ENCODE measurements at places on chromosomes 5 and 9.
A peak's percentile ranks its signal among the peaks of the same experiment; 100 is the strongest.

DNA sequence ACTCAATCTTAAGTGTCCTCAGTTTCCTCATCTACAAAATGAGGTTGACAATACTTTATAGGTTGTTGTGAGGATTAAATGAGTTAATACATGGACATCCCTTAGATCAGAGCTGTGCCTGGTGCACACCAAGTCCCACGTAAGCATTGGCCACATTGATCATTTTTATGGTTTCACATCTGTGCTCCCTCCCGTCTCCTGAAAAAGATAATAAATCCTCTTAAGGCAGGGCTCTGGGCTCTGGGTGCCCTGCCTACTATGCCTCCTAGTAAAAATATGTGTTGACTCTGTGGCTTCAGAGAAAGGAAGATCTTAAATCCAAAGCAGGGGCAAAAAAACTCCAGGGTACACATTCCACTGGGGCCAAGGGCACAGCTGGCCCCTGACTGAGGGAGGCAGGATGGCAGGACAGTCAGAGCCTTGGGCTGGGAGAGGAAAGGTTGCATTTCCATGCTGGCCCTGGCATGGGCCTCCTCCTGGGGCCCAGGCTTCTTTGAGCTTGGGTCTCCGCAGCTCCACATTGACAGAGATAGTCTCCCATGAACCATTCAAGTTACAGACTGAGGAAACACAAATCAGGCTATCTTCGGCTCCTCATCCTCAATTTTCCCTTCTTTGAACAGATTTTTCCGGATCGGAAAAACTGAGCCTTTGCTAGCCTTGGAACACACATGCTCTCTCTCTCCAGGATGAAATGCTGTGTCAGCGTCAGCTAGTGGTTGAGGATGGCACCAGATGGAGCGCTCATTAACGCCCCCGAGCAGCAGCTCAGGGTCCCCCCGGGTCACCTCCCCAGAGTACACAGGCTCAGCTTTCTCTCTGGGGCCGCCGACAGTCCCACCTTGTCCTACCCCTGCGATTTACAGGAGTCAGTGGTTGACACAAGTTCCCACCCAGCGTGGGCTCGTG lies 22.4 kb upstream of the KIF12 start:
- no peak for DNase-seq

GRCh38 chr9:10272830-10273229 lies 340.0 kb downstream of the PTPRD start:
- DNase-seq, result no peak

- peak; percentile 39 for DNase-seq
Measured at GRCh38 chr9:77424993-77425392, 223.1 kb downstream of the GNA14 start.

- peak; percentile 18 for DNase-seq
Measured at GRCh38 chr5:169637085-169637548, at the start of gene DOCK2. TSS of gene DOCK2 (plus strand) at chr5:169637275. CDS start at chr5:169637327, 52 bp downstream.

DNA sequence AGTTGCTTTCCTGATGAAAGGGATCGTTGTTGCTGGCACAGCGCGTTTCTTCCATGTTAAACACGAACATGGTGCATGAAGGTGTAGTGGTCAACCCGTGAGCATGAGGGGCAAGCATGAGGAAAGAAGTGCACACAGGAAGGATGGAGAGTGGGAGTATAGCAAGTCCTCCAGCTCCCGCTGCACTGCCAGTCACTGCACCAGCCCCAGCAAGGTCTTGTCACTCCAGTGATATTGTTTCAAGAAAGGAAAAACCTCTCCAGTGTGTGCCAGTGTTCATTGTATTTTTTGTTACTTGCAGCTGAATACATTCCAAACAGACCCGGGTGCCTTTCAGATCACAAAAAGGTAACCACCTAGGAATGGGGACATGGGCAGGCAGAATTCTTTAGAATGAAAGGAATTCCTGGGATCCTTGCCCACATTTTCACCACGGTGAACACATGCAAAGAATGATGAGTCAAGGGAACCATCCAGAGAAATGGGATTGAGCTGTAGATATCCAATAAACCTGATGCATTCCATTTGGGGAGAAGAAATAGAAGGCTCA lies 186.3 kb downstream of the AOPEP start:
- peak; percentile 89 for DNase-seq
